ENCODE measurements at places on chromosomes 16 and 17.

DNA sequence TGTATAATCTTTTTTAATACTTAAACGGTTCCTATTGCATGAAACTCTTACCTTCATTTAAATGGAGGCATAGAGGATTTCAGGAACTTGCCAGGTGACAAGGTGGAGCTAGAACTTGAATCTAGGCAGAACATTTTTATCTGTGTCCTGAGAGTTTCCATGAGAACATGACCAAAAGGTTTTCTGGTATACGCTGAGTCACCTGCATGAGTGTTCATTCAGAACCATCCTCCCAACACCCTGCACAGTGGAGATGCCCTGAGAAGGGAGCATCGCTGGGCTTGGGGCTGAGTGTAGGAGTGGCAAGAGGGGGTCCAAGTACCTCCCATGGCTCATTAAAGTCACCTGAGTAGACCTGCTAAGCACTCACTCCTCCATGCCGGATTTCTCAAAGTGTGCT lies 169.7 kb upstream of the CACNG5 start:
- DNase-seq, result no peak

GRCh38 chr17:46795379-46795952 lies 23.0 kb downstream of the WNT3 start:
- no peak for DNase-seq

- DNase-seq, result no peak
Observed at GRCh38 chr17:44170499-44171201, at the start of gene ASB16. TSS of gene ASB16 (plus strand) at chr17:44170704. CDS start at chr17:44170790, 86 bp downstream.

DNA sequence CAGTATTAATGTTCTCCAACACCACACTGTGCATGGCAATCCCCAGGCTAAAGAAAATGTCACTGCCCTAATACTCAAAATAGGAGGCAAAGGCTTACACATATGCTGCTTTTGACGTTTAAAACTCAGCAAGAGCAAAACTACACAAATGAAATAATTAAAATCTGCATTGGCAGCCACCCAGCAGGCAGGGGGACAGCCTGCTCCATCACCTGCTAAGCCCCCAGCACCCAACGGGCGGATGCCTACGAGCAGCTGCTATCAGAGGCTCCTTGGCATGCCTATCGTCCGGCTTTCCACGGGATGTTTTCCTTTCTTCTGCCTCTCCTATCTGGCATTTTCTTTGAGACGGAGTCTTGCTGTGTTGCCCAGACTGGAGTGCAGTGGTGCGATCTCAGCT lies 337.5 kb downstream of the SOX9 start:
- DNase-seq, result no peak

DNA sequence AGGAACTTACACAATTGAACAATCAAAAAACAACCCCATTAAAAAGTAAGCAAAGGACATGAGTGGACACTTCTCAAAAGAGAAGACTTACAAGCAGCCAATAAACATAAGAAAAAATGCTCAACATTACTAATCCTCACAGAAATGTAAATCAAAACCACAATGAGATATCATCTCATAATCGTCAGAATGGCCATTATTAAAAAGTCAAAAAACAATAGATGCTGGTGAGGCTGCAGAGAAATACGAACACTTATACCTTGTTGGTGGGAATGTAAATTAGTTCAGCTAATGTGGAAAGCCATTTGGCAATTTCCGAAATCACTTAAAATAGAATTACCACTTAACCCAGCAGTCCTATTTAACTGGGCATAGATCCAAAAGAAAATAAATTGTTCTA lies 301.9 kb upstream of the KCNJ16 start:
- no peak for DNase-seq

DNA sequence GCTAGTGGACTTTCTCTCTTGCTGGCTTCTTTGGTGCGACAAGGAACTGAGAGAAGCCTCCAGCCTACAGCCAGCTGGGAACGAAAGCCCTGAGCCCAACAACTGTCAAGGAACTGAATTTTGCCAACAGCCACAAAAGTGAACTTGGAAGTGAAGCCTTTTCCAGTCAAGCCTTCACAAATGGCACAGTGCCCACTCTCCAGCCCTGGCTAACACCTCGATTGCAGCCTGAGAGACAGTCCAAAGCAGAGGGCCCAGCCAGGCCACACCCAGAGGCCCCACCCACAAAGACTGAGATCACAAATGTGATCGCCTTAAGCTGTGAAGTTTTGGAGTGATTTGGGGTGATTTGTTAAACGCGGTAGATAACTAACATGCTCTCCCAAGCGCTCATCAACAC lies 244.6 kb upstream of the SDK2 start:
- no peak for DNase-seq

DNA sequence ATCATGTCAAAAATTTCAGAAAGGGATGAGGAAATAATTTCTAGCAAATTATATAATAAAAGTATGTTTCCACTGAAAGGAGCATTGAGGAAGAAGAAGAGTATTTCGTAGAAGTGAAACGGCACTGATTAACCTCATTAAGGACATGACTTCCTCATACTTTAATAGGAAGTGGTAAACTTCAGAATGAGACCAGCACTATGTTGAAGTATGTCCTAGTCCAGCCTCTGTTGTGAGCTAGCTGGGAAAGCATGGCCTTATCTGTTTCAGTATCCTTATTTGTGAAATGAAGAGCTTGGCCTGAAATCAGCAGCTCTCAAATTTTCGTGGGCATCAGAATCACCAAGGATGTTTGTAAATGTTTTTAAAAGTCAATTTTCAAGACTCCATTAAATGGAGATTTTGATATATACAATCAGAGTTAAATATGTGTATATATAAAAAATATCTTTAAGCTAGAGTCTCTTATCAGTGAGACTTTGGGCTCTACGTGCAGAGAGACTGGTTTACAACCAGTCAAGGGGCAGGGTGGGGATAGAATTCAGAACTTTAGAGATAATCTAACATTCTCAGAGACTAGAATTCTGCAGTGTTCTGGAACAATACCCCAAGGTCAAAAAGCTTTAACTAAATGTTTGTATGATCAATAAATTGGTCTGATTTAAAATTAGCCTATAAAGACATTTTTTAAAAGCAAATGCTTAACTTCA lies 365.4 kb downstream of the CDH13 start:
- DNase-seq, result no peak

- DNase-seq, result no peak
Observed at GRCh38 chr16:2033057-2033908, 6.6 kb downstream of the NHERF2 start.

DNA sequence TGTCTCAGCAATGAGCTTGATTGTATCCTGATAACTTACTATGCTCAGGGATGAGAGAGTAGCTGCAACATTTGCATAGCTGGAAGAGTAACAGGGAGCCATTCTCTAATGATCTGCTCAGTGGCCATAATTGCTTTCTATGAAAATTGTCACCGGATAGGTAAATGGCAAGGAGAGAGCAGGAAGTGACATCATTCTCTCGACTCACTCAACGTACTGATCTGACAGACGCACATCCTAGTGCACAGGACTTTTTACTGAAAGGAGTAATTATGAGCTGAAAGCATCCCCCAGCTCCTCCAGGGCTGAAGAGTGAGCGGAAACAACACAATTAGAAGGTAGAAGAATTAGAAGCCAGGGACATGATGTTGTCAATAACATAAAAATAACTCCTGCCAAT lies 71.8 kb downstream of the IRX5 start:
- DNase-seq, result no peak

Measured in GM12864 (cell line).